ENCODE measurements at places on chromosomes 16 and 17.

DNA sequence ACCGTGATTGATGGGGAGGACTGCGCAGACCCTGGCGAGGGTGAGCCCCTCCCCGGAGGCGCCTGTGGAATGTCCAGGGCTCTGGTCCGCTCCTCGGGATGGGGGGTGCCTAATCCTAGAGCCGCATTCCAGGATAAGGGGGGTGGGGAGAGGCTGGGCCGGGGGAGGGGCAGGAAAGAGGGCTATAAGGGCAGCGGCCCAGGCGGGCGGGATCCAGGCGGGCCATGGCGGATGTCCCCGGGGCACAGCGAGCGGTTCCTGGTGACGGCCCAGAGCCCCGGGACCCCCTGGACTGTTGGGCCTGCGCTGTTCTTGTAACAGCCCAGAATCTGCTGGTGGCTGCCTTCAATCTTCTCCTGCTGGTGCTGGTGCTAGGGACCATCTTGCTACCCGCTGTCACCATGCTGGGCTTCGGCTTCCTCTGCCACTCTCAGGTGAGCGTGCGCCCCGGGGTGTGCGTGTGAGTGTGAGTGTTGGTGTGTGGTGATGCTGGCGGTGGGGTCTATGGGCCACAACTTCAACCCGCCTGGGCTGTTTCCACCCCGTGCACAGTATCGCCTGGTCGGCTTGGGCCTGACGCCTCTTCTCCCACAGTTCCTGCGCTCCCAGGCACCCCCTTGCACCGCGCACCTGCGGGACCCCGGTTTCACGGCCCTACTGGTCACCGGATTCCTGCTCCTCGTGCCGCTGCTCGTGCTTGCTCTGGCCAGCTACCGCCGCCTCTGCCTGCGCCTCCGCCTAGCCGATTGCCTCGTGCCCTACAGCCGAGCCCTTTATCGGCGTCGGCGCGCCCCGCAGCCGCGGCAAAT lies at the start of gene TMEM88:
TMEM88 (plus strand) TSS at position 216 of the 809 bp plus-strand sequence; CDS start at position 225, 9 bp downstream.
- DNase-seq: no peak

- DNase-seq: no peak
These were observed 104.0 kb downstream of the TMEM132E start for GRCh38 chr17:34683390-34683789.

DNA sequence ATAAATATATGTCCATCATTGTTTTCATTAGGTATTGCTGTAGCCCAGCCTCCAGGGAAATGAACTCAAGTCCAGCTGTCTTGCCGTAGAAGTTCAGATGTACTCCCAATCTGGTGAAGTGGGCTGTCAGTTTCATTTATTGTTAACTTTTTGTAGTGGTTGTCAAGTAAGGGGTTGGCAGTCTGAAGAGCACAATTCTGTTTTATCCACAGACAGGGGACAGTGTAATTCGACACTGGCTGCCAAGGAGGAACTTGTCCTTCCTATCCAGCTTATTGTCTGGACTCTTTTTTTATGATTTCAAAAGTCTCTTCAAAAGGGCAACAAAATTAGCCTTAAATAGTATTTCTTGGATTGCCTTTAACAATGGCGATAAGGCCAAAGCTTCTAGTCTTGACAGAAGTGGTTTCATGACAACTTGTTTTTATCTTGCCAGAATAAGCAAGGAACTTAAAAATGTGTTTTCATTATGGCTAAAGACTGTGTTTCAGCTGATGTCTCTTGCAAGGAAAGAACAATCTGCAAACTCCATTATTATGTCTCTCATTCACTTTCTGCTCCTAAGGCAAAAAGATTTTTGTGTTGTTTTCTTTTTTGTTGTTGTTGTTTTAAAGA lies 73.9 kb upstream of the TANC2 start:
- no peak for DNase-seq

DNA sequence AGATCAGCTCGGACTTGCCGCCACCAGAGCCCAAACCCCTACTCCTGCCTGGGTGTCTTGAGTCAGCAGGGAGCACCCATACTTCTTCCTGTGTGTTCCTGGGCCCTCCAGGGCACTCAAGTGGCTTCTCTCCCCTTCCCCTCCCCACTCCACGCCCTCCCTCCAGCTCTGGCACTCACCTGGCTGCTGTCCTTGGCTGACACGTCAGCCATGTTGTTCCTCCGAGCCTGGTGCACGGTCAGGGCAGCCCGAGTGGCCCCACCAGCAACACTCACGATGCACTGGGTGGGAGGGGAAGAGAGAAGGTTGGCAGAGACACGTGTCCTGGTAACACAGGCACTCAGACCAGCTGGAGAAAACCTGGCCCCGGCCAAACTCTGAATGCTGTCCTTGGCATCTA lies 11.5 kb downstream of the RUSF1 start:
- no peak for DNase-seq

GRCh38 chr17:47665655-47666054 lies 15.9 kb downstream of the KPNB1 start:
- no peak for DNase-seq

DNA sequence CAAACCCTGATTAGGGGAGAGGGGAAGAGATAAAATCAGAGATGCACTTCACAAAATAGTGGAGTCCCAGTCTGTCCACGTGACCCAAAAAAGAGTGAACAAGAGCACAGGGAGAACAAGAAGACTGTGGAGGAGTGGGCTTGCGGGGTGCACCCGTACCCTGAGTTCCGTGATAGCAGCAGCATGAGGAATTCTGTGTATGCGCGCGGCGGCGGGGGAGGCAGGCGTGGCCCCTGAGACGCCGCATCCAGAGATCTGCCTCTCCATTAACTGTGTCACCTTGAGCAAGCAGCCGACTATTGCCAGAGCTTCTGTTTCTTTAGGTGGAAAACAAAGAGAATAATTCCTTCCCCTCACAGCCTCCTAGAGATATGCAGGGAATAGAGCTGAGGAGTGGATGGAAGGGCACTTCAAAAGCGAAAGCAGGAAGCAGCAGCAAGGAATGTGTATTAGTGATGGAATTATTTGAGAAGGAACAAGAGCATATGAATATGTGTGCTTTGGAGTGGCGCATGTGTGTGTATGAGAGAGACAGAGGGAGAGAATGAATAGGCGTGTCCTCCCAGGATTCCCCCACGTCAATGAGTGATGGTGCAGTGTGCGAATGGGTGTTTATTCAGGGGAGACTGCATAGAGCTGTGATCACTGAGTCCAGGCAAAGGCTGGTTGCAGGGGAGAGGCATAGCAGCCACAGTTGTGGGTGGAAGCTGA lies 10.4 kb upstream of the SOX9 start:
- DNase-seq: no peak

Data from renal cortex interstitium (tissue), 15 donors.